Memory B cell (primary cell): ENCODE measurements at places on chromosomes 6 and 20.

DNA sequence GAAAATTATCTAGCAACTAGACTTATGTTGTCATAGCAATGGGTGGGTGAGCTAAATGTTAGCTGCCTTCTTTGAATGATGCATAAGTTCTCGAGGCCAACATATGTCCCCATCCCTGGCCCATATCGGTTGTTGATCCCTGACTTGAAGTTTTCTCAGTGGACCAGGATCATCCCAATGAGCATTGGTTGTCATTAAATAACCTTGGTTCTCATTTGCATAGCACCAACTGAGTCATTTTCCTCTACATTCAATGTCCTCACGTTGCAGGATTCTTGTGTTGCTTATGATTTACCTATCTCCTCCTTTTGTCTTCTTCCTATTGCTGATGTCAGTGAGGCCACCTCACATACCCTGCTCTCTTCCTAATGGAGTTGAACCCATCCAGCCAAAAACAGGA, 12.1 kb upstream of the AHCY start:
- DNase-seq, result no peak

DNA sequence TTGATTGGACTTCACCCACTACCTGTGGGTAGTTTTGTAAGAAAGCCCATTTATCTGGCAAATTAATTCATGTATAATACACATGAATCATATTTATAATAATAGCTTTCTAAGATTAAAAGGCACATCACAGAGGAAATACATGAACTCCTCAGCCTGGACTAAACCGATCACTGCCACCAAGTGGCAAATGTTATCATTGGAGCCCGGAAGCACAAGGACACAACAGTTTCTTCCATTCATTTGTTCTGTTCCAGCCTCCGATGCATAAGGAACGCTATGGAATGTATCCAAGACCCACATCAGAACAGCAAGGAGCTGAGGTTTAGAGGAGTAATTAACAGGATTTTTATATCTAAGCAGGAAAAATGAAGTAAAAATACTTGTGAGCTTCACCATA, 13.9 kb upstream of the IPCEF1 start:
- no peak for DNase-seq

- DNase-seq, result no peak
Measured at GRCh38 chr6:20112241-20112640, 100.0 kb downstream of the MBOAT1 start.

GRCh38 chr6:169854813-169855212, 103.4 kb downstream of the ERMARD start:
- no peak for DNase-seq

DNA sequence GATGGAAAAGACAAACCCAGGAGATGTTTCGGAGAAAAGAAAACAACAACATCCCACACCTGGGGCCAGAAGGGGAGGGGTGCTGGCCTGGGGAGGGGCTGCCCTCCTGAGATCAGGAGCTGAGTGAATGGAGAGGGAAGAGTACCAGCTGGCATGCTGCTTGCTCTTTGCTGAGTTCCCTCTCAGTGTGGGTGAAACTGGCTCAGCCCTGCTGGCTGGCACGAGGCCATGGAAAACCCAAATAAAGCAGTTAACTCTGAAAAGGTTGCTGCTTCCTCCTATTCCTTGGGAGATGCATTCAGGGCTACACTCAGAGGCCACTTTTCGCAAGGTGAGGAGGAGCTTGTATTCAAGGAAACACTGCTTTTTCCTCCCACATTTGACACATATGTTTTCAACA, 8.0 kb upstream of the KCNK16 start:
- DNase-seq, result no peak

DNA sequence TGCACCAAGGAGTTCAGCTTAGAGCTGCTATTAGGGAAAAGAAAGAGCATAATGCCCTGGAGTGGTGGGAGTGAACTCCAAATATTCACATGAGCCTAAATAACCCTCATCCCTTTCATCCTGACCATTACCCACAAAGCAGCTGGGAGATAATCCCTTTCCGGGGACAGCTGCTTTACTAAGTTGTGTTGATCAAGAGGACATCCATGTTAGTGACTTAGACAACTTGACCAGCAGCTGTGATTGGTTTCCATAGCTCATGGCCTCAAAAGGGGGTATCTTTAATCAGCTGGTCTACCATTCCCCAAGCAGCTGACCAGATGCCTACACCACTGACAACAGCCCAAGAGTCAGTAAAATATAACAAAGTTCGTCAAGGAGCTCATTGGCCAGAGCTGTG, 75.8 kb upstream of the LY86 start:
- DNase-seq, result no peak

DNA sequence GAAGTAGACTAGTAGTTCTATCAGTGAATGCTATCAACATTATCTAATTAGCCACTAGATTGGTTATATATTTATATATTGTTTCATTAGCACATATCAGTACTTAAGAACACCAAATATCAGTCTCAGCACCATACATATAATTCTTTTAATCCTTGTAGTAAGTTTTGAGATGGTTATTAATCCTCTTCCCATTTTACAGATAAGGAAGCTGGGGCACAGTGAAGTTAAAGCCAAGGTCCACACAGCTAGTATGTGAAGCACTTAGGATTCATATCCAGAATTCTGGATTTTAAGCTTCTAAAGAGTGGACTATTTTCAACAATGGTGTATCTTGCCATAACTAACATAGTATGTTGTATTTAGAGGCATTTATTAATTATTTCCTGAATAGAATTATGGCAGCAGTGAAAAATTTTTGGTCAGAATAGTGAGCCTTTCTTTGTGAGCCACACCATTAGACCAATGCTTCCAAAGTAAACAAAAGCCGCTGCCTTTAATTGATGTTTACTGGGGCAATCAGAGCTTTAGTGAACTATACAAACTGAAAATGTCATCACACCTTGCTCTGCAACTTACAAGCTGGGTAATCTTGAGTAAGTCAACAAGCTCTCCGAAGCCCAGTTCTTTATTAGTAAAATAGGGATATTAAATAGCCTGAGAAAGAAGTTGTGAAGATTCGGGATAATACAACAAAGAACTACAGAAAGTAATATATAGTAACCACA, 41.9 kb upstream of the HBS1L start:
- DNase-seq, result no peak

DNA sequence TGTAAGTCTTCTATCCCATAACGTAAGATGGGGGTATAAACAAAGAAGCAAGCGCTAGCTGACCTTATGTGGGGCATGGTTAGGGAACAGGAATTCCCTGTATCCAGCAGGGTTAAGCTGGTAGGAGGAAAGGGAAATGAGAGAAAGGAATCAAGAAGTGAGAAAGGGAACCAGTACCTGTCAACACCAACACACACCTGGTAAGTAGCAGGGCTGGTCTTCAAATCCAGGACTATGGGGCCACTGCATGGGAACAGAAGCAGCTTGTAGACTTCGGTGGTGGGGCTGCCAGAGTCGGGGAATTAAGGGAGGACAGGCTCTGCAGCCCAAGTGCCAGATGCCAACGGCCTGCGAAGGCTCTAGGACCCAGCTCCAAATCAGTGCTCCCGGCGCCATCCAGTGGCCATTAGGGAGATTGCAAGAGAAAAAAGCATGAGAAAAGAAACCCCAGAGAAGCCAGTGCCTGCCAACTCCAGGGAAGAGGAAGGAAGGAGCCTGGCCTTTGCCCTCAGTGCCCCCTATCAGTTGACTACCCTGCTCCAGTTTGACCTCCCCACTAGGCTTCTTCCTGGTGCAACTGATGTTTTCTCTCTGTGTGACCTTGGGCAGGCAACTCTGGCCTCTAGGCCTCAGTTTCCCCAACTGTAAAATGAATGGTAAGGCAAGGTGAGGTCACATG, 15.8 kb upstream of the RBPJL start:
- DNase-seq, result peak; percentile 50

DNA sequence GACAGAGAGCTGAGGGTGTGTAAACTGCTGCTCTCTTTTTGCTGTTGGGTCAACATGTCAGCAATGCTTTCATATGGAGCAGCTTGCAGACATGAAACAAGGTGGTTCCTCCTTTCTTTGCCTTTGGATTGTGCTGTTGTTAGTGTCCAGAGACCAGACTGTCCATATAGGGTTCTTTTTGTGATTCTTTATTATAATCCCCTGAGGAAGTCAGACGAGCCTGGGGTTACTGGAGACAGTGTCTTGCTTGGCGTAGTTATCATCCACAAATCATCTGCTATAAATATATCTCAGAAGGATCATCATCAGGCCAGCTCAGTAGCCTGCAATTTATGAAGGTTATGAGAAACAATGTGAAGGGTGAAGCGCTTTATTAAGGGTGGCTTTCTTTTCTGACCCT, 2.3 kb upstream of the ADGRB3 start:
- no peak for DNase-seq

DNA sequence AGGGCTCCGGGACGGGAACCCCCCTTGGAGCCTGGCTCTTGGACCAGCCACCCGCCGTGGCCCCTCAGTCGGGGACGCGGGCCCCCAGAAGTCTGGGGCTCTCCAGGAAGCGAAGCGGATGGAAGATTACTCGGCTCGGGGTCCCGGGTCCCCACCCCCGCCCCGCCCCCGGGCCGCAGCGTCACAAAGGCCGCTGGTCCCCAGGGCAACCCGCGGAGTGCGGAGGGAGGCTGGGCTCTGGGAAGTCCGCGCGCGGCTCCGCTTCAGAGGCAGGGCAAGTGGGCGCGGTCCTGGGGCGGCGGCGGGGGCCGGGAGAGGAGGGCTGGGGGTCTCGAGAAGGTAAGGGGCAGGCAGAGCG, at the start of gene FNDC11:
TSS of gene FNDC11 (plus strand) at position 227 of the 358 bp plus-strand sequence. CDS start 1,505 bp downstream, outside the sequence.
- DNase-seq, result no peak

- no peak for DNase-seq
Measured at GRCh38 chr20:21100578-21101452, 5.3 kb downstream of the LINC00237 start.

DNA sequence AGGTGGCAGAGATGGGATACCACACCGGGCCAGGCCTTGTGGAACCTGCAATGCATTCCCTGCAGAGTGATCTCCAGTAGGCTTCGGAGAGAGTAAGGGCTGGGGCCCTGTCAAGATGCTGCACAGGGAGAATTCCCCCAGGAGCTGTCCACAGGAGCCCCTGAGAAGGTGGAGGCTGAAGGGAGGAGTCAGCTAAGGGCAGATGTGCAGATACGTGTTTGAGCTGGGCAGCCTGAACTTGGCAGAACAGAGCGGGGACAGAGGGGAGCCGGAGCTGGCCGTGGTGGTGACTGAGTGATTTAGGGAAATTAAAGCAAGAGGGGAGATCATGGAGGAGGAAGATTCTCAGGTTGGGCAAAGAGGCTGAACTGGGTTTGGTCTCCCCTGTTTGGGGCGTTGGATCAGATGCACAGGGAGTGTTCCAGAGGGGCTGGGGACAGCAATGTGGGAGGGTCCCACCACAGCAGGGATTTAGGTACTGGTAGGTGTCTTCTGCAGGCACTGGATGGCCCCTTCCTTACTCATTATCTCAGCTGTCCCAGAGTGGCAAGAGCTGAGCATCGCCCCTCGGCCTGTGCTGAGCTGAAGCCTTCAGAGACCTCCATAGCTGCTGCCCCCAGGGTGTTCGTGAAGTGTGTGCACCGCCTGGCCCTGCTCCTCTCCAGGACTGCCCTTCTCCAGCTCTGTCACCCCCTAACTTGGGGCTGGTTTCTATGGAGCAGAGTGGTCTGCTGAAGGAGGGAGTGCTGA, 3.8 kb upstream of the NCR2 start:
- DNase-seq, result no peak

DNA sequence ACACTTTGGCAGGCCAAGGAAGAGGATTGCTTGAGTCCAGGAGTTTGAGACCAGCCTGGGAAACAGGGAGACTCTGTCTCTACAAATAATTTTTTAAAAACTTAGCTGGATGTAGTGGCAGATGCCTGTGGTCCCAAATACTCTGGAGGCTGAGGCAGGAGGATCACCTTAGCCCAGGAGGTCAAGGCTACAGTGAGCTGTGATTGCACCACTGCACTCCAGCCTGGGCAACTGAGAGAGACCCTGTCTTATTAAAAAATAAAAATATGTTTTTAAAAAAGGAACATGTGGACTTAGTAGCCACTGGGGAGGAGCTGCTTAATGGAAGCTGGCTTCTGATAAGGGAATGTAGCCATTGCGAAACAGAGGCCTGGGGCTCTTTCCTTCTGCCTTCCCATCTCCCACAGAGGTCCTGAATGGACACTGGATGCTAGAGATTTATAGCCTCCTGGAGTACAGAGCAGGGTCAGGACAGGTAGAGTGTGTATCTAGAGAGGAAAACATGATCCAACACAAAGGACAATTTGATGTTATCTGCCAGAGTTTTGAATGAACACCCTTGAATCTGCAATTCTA, 21.7 kb upstream of the GMNN start:
- DNase-seq, result no peak

GRCh38 chr20:11267131-11267761, 593.4 kb upstream of the JAG1 start:
- DNase-seq, result no peak

- DNase-seq, result no peak
Measured at GRCh38 chr20:2139736-2140135, 38.1 kb downstream of the STK35 start.

DNA sequence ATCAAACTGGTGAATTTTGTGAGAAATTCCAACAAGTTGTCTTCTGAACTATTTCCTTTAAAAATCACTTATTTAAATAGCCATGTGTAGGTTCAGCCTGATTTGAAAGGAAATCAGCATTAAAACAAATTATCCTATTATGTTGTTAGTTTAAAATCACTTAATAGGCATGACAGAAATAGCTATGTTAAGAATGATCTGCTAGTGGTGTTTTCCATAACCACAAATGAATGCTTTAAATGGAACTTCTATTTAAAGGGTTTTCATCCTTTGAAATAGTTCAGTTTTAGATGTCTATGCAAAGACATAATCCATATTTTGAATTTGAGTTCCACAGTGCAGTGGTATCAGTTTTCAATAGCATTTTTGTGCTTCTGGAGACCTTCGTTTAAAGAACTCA, 120.1 kb downstream of the PLEKHG1 start:
- no peak for DNase-seq

DNA sequence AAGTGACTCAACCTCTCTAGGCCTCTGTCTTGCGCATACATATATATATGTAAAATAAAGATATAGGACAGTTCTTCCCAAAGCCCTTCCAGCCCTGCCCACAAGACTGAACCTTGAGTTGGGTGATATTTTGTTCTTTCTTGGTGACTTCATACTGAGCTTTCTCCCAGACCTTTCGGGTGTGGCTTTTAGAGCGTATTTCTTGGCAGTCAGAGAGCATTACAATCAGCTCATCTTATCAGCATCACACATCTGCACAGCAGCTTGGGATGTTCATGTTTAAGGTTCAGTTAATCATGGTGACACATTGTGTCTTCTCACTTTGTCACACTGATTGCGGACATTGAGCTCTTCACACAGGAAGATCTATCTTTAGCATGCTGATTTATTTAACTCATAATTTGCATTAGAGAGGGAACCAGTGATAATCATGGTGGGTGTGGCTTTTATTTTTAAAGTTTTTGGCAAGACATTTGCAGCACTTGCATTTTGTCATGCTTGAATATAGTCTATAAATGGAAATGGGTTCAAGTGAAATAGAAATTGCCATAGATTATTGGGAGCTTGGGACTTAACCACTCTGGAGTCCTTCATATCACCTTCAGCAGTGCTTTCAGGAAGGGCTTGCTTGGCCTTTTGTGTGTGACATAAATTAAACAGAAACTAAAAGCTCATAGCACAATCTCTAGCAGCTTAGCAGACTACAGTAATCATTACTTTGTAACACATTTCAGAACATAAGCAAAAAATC, 8.3 kb downstream of the KIF3B start:
- peak; percentile 14 for DNase-seq
